DMS 273 treated with DMSO at 0.1 percent for 48 hours (cell line): ENCODE measurements at places on chromosomes 2 and 18.

- DNase-seq, result no peak
Measured at GRCh38 chr2:204364860-204365535, 180.3 kb upstream of the PARD3B start.

DNA sequence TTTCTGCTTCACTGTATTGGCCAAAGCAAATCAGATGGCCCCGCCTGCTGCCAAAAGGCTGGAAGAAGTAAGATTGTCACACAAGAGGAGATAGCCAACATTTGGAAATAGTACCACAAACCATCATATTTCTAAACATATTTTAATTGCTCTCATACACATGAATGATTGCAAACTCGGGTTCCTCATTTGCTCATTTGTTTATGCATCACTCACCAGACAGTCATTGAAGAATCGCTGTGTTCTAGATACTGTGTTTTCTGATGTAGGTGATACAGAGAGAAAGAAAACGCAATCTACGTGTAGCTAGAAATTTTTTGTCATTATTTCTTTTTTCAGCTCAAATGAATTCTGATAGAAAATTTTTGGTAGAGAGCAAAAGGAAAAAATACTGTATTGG lies 1103.4 kb downstream of the TSN start:
- no peak for DNase-seq

GRCh38 chr2:164023896-164024295 lies 288.1 kb upstream of the FIGN start:
- no peak for DNase-seq

GRCh38 chr2:145638675-145639074 lies 1118.8 kb upstream of the ZEB2 start:
- no peak for DNase-seq

GRCh38 chr18:46915800-46916550 lies 1.3 kb downstream of the PIAS2 start:
- no peak for DNase-seq

GRCh38 chr18:30234755-30235154 lies 807.8 kb downstream of the DSC3 start:
- DNase-seq, result no peak

DNA sequence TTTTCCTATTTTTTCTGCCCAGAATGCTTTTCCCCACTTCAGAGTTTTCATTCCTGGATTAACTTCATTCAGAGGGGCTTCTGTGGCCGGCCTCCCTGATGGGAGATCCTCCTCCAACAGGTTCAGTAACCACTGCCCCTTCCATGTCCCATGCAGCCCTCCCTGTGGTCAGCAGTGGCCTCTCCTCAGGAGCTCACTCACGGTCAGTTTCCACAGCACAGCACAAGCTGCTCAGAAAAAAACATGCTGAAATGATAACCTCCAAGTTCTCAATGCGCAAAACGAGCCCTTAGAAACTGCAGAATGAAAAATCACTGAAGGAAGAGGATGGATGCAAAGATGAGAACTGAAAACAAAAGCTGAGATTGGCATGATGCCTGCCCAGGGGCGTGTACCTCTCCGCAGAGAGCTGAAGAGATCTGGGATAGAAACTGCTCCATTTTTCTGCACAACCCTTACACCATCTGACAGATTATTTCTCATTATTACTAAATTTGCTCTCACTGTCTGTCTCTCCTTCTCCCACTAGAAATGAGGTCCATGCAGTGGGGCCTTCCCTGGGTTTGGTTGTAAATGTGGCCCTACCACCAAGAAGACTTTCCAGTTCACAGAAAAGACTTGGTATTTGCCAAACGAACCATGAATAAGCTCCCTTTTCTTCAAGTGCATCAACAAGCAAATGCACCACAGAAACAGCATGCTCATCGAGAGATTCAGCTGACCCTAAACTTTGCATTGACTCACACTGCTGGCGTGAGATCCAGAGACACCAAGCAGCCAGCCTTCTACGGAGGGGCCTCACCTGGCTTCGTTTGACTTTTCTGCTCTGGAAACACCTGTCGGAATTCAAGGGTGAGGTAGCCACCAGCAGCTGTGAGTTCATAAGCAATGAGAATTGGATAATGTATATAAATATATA lies 51.5 kb downstream of the TMEM18 start:
- no peak for DNase-seq

- DNase-seq, result no peak
Measured at GRCh38 chr2:134917888-134918525, 615 bp upstream of the CCNT2 start.

GRCh38 chr2:205814039-205814364 lies 131.7 kb downstream of the NRP2 start:
- DNase-seq, result no peak

DNA sequence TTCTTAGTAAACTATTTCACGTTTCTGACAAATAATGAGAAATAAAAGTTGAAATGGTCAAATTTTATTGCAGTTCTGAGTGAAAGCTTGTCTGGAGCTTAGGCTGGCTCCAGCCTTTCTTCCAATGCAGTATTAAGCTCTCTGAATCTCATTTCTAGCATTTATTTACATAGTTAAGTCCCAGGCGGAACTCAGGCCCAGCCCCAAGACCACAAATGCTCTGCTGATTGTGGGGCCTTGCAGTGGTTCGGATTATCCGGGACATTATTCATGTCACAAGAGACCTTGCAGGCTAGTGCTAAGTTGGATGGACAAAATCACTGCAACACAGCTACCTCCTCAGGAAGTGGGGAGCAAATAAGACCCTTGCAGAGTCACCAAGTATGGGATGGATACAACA lies 2009.3 kb upstream of the CELF4 start:
- DNase-seq, result no peak

DNA sequence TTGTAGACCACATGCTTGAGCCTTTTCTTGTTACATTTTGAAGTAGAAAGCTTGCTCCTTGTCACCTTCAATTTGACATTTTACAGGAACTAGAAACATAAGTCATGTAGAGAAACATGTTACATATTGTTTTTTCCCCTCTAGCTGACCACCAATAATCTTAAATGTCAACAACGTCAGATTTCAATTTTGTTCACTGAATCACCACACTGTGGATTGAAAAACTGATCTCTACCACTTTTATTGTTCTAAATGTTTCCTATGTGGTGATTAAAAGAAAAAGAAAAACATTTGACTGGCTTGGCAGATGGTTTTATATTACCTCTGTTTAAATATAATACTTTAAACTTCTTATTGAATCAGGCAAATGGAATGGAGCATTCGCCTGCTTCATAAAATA lies 87.7 kb downstream of the DSEL start:
- no peak for DNase-seq

DNA sequence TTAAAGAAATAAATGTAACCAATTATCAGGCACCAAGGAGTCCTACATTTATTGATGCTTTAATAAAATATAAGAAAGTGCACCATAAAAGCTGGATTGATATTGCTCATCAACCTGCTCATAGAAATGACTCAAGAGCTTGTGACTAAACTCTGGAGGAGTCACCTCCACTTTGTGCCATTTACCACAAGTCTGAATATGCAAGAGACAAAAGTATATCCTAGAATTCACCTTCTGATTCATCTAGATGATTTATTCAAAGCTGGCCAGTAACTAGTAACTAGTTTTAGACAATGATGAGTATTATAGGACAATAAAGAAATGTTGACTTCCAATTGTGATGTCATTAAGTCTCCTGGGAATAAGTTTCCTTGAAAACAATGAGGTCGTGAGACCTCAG lies 146.0 kb upstream of the SOX11 start:
- DNase-seq, result no peak

DNA sequence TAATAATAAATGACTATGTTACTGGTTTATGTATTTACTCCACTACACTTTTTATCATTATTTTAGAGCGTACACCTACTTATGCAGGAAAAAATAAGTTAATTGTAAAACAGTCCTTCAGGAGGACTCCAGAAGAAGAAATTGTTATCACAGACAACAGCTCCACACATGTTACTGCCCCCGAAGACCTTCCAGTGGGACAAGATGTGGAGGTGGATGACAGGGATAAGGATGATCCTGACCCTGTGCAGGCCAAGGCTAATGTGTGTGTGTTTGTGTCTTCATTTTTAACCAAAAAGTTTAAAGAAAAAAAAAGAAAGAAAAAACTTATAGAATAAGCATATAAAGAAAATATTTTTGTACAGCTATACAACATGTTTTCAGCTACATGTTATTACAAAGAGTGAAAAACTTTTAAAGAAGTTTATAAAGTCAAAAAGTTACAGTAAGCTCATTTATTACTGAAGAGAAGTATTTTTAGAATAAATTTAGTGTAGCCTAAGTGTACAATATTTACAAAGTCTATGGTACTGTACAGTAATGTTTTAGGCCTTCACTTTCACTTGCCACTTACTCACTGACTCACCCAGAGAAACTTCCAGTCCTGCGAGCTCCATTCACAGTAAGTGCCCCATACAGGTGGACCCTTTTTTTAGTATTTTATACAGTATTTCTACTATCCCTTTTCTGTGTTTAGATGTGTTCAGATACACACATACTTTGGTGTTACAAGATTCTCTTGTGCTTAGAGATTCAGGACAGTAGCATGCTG lies 7.5 kb downstream of the TGFBRAP1 start:
- DNase-seq, result no peak

DNA sequence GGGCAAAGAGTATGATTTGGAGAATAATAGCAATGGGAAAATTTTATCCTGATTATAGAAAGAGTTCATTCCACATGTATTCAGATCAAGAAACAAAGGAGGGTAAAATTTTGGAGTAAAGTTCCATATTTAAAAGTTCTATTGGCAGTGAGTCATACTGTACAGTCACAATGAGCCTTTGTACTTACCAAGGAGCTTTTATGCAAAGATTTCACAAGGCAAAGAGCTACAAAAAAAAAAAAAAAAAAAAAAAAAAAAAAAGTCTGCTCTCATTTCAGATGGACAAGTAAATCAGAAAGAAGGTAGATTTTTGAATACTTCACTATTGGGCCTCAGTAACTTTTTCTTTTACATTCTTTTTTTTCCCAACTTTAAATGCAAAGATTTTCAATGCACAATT lies 1802.2 kb upstream of the PIK3C3 start:
- no peak for DNase-seq

- no peak for DNase-seq
Measured at GRCh38 chr2:232883116-232883721, 13.2 kb downstream of the SNORC start.

DNA sequence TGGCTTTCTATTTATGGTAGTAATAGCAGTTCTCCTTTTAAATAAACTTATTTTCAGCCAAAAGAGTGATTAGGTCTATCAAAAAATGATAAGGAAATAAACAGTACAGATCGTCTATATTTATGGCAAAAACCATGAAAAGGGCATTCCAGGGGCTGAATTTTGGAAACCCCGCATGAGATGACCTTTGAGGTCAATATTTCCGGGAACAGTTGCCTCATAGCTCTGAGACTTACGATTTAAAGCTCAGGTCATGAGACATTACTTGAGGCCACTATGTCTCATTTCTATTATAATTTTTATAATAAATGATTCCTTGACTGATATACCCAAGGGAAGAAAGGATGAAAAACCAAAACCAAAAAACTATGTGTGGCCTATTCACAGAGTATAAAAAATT lies 101.1 kb downstream of the LDLRAD4 start:
- no peak for DNase-seq

DNA sequence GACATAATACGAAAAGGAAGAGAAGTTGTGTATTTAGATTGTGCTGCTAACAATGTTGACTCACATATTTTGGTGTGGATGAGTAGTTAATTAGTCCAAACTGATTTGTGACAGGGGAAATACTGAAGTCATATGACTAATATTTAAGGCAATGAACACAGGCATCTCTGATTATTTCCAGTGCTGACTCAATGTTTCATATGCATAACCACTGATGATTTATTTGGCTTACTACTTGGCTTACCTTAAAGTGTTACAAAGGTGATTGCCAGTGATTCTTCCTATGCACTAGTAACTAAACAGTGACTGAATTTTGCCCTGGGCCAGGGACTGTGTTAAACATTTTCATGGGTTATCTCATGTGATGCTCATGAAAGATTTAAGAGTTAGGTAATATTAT lies 722.6 kb downstream of the METTL4 start:
- no peak for DNase-seq
